ENCODE measurements at places on chromosomes 3 and 15.
A peak's percentile ranks its signal among the peaks of the same experiment; 100 is the strongest.

- DNase-seq = no peak
Measured at GRCh38 chr3:65685621-65686235, 353.0 kb downstream of the MAGI1 start.

DNA sequence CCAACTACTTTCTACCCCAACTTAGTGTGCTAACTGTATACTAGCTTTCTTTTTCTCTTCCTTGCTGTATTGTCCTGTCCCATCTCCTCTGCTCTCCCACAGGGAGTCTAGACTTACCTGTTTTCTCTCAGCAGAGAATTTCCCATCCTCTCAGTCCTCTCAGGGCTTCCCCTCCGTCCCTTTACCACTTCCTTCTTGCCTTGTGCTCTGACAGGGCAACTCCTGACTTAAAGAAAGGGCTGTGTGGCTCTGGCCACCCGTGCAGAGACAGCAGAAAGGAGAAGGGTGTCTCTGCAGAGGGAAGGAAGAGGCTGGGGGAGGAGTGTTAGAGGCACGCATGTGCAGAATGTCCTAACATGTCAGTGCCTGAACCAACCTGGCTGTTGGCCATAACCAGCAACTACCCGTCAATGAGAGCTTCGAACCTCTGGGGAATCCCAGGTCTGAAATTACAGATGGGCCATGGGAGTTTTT is at the start of gene GCSAM:
Gene GCSAM, minus strand, starts transcription at position 274 of the 474 bp plus-strand sequence. Its CDS starts 128 bp downstream, at position 146.
- DNase-seq = peak; percentile 51

- DNase-seq = no peak
Measured at GRCh38 chr15:69035918-69036258, 21.4 kb downstream of the NOX5 start.

DNA sequence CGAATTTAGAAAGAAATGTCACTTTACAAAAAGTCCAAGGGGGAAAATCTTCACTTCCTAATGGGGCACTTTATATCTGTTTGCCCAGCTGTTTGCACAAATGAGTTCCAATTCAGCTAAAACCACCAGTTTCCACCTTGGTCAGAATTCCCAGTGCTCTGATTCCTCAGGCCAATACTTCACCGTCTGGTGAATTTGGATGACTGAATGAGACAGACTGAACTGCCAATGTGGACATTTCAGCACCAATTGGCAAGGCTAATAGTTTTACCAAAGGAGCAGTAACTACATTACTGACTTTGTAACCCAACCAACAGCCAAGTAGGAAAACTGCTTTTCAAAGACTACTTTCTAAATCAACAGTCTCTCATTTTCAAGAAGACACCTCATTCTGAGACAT is 51.8 kb downstream of the ABI3BP start:
- no peak for DNase-seq

DNA sequence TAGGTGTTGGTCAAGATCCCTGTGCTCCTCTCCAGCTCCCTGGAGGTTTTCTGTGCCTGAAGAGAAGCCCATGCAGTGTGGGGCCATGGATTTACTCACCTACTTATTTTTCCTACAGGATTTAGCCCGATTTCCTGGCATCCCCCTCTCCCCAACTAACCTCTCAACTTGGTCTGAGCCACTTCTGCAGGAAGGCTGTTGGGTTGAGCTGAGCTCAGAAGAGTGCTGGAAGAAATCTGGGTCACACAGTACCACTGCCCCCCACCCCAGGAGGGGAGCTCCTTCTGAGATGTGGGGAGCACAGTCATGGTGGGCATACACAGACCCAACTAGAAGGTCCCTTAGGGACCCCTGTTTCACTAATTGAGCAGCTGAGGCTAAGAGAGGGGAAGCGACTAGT is 34.4 kb upstream of the SLCO2A1 start:
- DNase-seq = no peak

DNA sequence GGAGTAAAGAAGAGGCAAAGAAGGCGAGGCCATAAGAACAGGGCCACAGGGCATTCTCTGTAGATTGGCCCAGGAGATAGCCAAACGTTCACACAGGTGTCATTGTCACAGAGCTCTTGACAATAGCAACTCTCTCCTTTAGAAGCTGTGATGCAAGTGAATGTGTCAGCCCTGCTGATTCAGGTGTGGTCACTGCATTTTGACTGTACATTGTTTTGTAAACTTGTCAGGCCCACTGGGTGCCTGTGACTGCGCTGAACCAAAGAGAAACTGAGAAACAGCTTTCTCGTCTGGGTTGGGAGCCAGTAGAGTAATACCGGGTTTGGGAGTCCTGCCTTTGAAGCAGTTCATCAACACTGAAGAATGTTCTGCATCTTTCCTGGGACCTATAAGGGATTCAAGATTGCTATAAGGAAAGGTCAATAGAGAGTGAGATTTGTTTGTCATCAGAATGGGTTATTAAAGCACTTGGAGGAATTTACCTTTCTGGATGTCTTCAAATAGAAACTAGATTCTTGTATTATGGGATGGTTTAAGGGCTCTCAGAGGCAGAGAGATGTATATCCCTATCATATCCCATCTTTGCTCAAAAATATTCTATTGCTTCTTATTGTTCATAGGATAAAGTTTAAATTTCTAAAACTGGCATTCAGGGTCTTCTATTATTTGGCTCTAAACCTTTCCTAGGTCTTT is 45.4 kb downstream of the TMEM45A start:
- DNase-seq = peak; percentile 48

- no peak for DNase-seq
Measured at GRCh38 chr3:32397941-32398340, 6.3 kb downstream of the CMTM7 start.
